ENCODE measurements at places on chromosomes 3 and 15.

DNA sequence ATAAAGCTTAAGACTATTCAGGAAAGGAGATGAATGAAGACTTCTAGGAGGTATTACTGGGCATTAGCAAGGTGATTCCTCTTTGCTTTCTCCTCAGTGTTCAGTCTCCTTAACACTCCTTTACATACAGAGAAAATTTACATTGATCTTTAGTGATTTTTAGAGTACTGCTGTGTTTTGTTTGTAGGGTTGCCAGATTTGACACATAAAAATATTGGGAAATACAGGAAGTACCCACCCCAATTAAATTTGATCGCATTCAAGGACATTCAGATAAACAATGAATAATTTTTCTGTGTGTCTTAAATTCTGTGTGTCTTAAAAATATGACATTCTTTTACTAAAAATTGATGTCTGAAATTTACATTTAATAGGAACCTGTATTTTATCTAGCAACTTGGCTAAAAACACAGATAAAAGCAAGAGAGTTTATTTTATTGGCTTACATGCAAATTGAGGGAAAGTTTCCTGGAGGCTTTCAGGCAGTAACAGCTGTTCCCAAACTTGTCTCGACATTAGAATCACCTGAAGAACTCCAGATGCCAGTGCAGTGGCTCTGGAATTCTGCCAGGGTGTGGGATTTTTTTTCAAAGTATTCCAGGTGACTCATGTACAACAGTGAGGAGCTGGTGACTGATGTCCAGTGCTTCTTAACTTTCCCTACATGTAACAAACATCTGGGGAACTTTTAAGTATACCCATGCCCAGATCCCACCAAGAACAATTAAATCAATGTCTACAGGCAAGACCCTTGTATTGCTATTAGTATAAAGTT lies 23.4 kb upstream of the PLOD2 start:
- DNase-seq: no peak

GRCh38 chr3:139522421-139522820 lies 17.1 kb downstream of the RBP1 start:
- no peak for DNase-seq

- DNase-seq: no peak
Measured at GRCh38 chr15:44529864-44530604, 6.9 kb upstream of the EIF3J start.

DNA sequence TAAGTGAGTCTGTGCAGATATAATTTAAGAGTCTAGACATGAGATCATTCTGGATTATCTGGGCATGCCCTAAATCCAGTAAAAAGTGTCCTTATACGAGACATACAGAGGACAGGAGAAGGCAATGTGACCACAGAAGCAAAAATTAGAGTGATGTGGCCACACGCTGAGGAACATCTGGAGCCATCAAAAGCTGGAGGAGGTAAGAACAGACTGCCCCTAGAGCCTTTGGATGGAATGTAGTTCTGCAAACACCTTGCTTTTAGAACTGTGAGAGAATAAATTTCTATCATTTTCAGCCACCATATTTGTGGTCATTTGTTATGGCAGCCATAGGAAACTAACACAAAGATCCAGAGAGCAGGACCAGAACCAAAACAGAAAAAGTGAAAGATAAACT lies 41.0 kb downstream of the CD200 start:
- DNase-seq: no peak

DNA sequence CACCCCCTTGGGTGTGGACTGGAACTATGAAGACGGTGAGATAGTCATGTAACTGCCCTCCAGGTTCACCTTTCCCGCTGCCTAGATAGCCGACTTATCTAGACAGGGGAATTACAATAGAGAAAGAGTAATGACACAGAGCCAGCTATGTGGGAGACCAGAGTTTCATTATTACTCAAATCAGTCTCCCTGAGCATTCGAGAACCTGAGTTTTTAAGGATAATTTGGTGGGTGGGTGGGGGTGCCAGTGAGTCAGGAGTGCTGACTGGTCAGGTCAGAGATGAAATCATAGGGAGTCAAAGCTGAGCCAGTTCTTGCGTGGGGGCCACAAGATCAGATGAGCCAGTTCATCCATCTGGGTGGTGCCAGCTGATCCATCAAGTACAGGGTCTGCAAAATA lies 19.7 kb upstream of the DNAJC19 start:
- DNase-seq: no peak

DNA sequence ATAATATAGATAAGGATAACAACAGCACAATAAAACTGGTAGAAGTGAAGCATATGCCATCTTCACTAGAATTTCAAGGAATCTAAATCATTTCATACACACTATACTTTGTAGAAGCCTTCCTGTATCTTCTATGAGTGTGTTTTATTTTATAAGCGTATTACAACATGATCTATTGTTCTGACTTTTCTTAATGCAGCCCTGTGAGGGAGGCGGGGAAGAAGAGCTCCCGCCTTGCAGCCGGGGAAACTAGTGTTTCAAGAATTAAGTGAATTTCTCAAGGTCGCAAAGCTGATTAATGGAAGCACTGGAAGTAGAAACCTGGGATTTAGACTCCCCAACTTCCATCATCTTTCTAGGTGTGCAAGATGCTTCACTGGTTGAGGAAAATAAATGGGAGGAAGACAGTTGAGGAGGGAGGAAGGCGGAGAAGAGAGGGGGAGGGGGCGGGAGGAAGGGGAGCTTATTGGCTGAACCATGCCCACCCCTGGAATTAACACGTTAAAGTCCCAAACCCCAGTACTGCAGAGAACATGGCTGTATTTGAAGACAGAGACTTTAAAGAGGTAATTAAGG lies 32.9 kb downstream of the VGLL4 start:
- DNase-seq: no peak

- DNase-seq: no peak
Measured at GRCh38 chr3:115855911-115856310, 232.6 kb downstream of the GAP43 start.

- DNase-seq: no peak
Measured at GRCh38 chr3:143897576-143898295, 49.5 kb upstream of the SLC9A9 start.

DNA sequence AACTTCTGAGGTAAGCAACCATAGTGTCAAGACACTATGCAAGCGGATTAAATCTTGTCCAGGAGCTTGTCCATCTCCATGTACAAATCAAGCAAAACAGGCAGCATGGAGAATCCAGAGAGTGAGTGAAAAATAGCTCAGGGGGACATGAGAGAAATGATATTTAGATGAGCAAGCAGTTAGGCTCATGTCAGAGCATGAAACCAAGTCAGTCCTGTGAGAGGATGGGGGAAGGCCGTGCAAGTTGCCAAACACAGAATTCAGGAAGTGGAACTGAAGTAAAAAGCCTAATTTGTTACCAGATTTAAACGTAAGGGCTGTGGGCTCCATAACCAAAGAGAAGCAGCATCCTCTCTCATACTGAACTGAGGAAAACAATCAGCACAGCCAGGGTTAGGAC lies 995.9 kb downstream of the MCTP2 start:
- no peak for DNase-seq

DNA sequence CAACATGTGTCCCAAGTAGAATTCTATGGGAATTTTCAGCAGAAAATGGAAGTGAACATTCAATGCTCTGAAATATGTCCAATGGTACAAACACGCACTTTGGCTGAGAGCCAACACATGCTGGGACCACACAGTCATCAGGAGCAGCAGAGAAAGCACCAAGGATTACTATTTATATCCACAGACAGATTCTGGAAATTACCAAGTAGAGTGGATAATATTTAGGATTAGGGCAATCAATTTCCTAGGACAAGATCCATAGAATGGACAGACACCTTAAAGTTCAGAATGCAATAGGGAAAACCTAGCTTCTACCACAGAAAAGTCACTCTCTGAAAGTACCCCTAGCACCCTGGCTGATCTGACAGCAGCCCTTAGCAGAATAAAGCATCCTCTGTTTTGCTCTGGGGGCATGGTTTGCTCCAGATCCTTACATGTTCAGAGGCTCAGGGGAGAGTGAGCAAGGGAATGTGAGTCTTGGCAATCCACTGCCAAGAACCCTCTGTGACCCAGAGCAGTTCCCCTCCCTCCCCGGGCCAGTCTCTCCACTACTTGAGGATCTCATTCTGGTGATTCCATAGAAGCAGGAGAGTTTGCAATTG lies 206.0 kb upstream of the WNT5A start:
- DNase-seq: no peak

- DNase-seq: no peak
Measured at GRCh38 chr3:73401616-73402279, 223.0 kb downstream of the PDZRN3 start.

DNA sequence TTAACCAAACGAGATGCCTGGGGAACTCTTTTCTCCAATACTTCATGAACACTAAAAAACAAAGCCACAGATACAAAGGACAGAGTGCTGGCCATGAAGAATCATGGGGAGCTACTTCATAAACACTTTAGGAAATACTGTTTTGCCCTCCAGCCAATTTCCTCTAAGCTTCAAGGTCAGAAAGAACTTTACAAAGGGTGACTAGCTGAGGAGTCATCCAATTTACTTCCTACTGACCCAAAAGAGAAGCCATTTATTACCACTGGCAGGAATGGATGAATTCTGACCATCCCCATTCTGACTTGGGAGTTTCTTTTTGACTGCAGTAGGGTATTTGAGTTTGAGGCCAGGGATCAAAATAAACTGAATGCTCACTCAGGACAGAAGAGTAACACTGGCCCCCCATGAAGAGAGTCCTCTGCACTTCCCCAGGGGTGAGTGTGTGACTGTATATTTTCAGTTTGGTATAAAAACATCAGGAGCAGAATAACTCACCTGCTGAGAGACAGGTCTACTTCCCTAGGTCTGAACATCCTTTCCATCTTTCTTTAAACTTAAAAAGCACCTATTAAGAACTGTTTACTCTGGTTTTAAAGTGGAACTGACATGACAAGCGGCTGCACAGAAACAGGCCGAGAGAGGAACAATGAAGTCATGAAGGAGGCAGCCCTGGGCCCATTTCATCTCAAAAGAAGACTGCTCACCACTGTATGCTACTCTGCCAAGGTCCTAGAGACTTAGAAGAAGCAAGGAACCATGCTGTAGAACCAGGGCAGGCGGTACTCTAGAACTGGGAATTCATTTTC lies 203.6 kb downstream of the TNIK start:
- DNase-seq: no peak

- DNase-seq: no peak
Measured at GRCh38 chr15:68969298-68969697, 39.0 kb downstream of the SPESP1 start.

DNA sequence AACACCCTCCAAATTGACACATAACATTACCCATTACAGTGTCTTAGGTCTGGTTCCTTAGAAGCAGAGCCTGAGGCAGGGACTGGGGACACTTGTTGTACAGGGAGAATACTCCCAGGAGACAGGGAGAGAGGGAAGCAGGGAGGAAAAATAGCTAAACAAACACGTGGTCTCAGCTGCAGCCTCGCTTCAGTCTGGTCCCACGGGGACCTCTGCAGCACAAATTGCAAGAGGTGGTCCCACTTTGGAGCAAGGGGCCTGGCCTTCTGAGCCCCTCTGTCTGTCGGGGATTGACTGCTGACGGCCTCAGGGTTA lies 25.0 kb upstream of the PLA2G4D start:
- no peak for DNase-seq

DNA sequence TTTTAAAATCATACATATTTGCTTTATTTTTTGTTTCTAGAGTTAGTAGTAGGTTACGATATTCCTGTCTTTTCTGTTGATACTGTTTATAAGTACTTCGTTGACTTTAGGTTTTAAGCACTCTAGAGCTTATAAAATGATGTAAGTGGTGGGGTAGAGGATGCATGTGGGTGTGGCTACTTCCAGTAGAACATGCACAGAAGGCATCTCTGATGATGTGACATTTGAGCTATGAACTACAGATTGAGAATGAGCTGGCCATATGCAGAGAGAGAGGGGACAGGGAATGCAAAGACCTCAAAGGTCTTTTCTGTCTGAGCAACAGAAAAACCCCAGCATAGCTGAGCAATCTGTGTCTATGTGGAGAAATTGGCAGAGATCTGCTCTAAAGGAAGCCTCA lies 233.9 kb upstream of the STAC start:
- DNase-seq: no peak

DNA sequence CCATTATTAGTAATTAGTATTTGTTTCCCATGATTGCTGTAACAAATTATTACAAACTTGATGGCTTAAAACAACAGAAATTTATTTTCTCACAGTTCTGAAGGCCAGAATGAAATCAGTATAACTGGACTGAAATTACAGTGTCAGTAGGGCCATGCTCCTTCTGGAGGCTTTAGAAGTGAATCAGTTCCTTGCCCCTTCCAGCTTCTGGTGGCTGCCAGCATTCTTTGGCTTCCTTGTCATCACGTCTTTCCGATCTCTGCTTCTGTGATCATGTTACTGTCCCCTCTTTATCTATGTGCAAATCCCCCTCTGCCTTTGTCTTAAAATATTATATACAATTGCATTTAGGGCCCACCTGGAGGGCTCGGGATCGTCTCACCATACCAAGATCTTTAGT lies 92.0 kb downstream of the FOXB1 start:
- no peak for DNase-seq

- DNase-seq: no peak
Measured at GRCh38 chr15:76208786-76209424, 102.4 kb downstream of the ETFA start.

GRCh38 chr3:32435911-32436815 lies 44.5 kb downstream of the CMTM7 start:
- no peak for DNase-seq

DNA sequence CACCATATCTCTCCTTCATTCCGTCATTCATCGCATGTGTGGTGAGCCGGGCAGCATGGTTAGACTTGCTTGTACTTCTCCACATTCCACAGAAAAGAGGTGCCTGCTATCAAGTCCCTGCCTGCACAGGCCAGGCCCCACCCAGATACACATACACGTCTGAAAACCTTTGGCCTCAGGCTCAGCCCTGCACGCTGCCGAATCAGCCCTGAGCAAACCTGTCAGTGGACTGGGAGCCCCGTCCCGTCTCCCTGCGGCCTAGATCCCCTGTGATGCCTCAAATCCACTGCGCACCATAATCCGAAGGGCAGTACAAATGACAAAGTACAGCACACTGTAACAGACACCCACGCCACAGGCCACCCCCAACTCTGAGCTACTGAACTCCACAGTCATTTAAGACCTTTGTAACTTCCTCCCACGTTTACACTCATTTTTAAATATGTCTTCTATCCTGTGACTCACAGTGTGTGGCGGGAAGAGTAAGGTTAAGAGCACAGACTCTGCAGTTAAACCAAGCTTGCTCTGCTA lies 67.1 kb downstream of the MB21D2 start:
- DNase-seq: peak; percentile 45

- no peak for DNase-seq
Measured at GRCh38 chr15:27414168-27414870, 443.3 kb downstream of the GABRG3 start.

DNA sequence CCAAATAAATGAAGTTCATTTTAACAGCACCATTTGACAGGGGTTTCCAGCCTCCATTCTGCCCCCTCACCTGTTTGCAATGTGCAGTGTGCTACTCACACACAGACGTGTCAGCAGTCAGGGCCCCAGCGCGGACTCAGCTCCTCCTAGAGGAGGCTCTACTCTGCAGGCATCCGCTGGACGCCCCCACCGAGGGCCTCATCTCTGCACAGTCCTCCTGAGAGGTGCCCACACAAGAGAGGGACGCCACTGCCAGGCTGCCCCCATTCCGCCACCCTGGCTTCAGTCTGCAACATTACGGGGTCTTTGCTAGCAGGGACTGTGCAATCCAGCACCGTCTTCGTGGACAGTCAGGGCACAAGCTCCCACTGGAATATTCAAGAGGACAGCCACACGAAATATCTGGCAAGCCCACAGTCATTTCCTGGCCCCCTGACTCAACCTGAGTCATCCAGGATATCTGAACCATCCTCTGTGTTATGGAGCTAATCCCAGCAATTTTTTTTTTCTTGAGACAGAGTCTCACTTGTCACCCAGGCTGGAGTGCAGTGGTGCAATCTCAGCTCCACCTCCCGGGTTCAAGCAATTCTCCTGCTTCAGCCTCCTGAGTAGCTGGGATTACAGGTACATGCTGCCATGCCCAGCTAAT lies 255.0 kb downstream of the OCA2 start:
- DNase-seq: no peak

All from activated CD4-positive, alpha-beta T cell treated with anti-CD3 and anti-CD28 coated beads, Interleukin-2, amount 50 U/mL, for 4 hours (primary cell).